ENCODE measurements at places on chromosomes 16 and 17. TPM values are rescaled to one million over a fixed set of nuclear protein-coding genes. Genes with fewer than 3 reads are reported as not detected.

DNA sequence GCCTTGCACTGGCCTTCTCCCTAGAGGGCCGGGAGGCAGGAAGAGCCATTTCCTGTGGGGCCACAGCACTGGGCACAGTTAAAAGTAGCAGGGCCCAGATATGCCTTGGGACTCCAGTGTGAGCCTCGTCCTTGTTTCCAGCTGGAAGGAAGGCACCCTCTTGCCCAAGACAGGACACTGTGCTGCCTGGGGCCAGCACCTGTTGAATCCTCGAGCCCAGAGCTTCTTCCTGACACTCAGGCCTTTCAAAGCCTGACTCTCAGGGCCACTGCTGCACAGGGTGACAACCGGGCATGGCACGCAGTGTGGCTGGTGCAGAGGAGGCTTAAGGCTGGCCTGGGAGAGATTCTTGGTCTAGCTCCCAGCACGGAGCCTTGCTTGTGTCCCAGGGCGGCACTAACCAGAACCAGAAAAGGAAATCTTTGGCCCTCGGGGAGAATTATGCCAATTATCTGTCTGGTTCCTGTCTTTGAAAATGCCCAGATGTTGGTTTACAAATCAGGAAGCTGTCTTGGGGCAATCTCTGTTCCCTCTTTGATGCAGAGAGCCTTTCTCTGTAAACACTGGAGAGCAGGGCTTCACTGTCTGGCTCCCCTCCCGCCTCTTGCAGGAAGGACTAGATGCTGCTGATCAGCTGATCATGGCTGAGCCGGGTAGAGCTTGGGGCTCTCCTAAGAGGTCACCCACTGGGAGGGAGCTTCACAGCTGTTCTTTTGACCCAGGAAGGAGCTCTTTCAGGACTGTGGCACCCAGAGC lies 11.1 kb downstream of the LDHD start:
- H3K27me3 ChIP-seq, result no peaks in the 10 kb centered on the region
- DNase-seq, result no peak
- H3K27ac ChIP-seq, result no peak overlapping the region
- H3K4me3 ChIP-seq, result no peak overlapping the region
- H3K4me1 ChIP-seq, result peaks cover 2% of the 10 kb centered on the region

GRCh38 chr16:55964923-55965475 lies 89.8 kb upstream of the CES5A start:
- peaks cover 49% of the 10 kb centered on the region for H3K4me1 ChIP-seq
- no peak overlapping the region for H3K4me3 ChIP-seq
- peak overlapping the region; percentile 63 for H3K27ac ChIP-seq
- DNase-seq, result no peak
- no peaks in the 10 kb centered on the region for H3K36me3 ChIP-seq

GRCh38 chr16:9159839-9160550 lies 68.6 kb downstream of the HAPSTR1 start:
- H3K27ac ChIP-seq, result no peak overlapping the region
- peak; percentile 78 for DNase-seq
- no peak overlapping the region for H3K4me3 ChIP-seq
- no peaks in the 10 kb centered on the region for H3K4me1 ChIP-seq
- H3K36me3 ChIP-seq, result no peaks in the 10 kb centered on the region

- peak; percentile 64 for DNase-seq
- H3K27me3 ChIP-seq, result no peaks in the 10 kb centered on the region
- no peak overlapping the region for H3K4me3 ChIP-seq
Measured at GRCh38 chr17:34556384-34556783, 23.0 kb upstream of the TMEM132E start.

Gene TMEM235
- total RNA-seq, result not detected

Gene MYLK3
- total RNA-seq, result 1.8 TPM

Gene GUCY2D
- 1.7 TPM for total RNA-seq

Gene NPIPB2
- total RNA-seq, result 6.8 TPM

Gene CTRB2
- total RNA-seq, result not detected

Gene PHOSPHO1
- total RNA-seq, result 0.48 TPM

Gene SLC16A5
- 33.8 TPM for total RNA-seq

Gene PIMREG
- total RNA-seq, result 15.8 TPM

All from Caco-2 (cell line).